ENCODE measurements at places on chromosomes 2 and 18.

DNA sequence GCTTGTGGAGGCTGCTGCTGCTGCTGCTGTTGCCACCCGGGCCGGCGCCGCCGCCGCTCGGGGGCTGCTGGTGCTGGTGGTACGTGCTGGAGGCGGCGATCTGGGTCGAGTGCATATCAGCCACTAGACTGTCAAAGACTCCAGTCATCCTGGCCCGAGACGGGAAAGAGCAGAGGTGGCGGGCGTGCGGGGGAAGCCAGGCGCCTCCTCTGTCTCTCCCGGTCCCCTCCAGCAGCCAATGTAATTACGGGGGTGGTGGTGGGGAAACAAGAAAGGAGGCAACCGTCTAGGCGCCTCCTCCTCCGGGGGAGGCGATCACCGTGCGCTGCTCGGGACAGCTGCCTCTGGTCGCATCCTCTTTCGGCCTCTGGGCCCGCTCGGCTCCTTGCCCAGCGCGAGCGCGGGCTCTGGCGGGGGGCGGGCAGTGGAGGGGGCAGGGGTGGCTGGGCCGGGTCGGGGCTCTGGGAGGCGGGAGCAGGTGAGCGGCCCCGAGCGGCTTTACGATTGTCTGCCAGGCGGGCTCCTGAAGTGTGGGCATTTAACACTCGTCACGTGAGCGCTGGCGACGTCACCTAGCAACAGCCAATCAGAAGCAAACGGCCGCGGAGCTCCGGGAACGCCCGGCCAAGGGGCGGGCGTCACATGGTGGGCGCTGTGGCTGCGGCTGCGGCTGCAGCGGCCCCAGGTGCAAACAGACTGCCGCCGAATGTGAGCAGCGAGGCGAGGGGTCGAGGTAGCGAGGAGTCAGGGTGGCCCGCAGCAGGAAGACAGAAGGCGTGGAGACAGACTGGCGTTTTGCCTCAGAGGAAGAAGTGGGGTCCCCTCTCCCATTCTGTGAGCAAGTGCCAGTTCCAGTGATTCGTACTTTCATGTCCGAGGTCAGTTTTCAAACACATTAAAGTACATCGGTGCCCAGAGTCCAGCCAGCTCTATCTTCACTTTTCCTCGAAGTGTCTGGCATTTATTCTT, at the start of gene DLX2:
Gene DLX2, minus strand, starts transcription at position 510 of the 969 bp plus-strand sequence. Its CDS starts 362 bp downstream, at position 148.
- peak; percentile 65 for DNase-seq

DNA sequence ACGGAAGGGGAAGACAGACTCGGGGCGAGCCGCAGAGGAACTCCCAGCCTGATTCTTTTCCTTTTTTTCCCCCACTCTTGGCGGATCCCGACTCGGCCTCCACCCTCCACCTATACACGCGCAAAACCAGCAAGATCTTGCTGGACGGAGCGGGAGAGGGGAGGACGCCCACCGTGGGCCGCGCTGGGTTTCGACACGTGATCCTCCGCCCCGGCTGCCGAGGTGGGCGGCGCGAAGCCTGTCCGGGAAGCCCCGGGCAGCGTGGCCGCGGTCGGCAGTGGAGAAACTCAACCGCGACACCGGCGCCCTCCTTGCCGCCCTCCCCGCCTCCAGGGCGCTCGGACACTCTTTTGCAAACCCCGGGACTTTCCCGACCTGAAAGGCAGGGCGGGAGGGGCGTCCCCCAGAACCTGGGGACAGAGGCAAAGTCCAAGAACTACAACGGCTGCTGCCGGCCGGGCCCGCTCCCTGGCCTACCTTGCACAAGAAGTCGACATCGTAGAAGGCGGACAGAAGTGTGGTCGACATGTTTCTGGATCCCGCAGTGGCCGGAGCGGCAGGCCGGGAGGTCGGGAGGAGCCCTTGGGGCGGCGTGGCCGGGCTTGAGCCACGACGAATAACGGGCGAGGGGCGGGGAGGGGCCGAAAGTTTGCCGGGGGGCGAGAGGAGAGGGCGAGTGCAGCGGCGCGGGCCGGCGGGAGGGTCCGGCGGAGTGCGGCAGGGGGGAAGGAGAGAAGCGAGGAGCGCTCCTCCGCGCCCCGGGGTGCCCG, 433 bp downstream of the ZFP36L2 start:
- peak; percentile 73 for DNase-seq

- no peak for DNase-seq
These were observed 108.9 kb downstream of the INSIG2 start for GRCh38 chr2:118197011-118197675.

DNA sequence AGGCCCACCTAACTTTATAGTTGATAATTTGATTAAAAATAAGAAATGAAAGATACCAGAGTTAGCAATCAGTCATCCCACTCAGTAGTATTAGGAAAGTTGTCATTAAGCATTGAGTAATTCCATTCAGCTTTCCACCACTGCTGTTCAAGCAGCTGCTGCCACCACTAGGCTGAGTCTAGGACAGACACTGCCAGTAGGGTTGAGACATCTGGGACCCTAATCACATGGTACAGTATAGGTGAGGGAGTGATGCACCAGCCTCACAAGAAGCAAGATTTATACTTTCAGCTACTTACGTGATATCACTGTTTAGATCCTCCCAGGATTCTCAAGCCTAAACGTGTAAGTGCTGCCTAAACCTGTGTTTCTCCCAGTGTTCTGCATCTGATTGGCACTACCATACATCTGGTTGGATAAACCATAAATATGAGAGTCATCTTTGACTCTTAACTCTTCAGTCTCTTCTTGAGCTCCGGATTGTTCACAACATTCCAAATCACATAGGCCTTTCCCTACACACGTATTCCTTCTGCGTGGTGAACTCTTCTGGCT, 3.2 kb downstream of the UBXN4 start:
- no peak for DNase-seq

DNA sequence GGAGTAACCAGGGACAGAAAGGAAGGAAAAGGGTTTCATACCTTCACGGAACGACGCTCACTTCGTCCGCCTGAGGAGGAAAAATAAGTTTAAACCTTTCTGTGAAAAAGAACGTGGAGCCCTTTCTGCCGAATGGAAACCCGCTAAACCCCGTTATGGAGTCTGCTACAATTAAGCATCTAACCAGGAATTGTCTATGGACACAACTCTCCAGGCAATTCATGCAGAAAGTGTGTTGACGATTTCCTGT, 528 bp upstream of the PPP4R3B start:
- no peak for DNase-seq

DNA sequence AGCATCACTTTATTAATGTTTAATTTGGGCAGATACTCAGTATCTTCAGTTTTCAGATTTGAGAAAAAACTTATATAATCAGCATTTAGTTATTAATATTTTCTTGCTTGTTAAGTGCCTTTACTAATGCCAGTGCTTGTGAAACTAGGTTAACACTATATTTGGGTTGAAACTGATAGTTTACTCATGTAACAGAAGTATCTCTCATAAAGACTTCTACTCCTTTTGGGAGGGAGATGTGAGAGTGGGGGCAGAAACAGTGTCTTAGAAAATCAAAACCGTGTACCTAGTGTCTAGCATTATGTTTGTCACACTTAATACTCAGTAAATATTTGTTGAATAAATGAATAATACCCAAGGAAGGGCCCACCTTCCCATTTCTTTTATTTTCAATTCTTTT, 129.5 kb downstream of the MSTN start:
- no peak for DNase-seq

- DNase-seq: no peak
These were observed 1060.6 kb upstream of the FANCL start for GRCh38 chr2:59301466-59302402.

DNA sequence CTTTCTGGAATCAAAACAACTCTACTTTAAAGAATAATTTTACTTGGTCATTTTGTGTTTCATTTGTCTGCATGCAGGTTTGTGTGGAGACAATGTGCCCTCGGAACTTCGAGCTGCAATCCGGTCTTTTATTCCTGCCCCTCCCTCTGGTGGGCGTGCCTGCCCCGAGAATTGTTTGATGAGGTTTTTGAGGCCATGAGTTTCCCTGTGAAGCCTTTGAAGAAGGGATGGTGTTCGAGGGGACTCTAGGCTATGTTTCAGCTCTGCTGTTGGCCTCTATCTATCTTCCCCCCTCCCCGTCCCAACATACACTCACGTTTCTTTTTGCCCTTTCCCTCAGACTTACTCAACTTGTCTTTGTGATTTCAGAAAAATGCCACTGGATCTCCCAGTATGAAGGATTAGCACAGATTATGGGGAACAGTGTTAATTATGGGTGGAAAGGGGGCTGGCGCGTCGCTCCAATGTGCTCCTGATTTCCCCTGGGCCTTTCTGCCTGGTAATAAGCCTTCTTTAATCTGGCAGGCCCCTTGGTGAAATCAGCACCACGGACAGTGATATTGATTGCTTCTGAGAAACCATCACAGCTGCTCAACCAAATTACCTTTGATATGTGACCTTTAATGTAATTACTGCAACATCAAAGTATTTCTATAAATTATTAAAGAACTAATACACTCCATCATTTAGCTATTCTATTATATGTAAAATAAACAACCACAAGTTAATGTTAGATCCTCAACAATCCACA, 82.2 kb downstream of the CELF4 start:
- DNase-seq: no peak
